ENCODE measurements at places on chromosomes 4 and X.

- no peak overlapping the region for H3K4me3 ChIP-seq
- DNase-seq: peak; percentile 27
- no peaks in the 10 kb centered on the region for H3K36me3 ChIP-seq
- H3K4me1 ChIP-seq: peaks cover 8% of the 10 kb centered on the region
- no peak overlapping the region for H3K27ac ChIP-seq
- no peaks in the 10 kb centered on the region for H3K27me3 ChIP-seq
These were observed 14.4 kb downstream of the ANXA3 start for GRCh38 chr4:78565971-78566372.

- H3K27me3 ChIP-seq: peaks cover 11% of the 10 kb centered on the region
- peak within 1 kb of the TSS; percentile 5 for H3K4me3 ChIP-seq
- H3K36me3 ChIP-seq: no peaks in the 10 kb centered on the region
- peak; percentile 63 for DNase-seq
- no peaks in the 10 kb centered on the region for H3K4me1 ChIP-seq
- H3K27ac ChIP-seq: peak within 1 kb of the TSS; percentile 65
These were observed at the start of gene ASB9 for GRCh38 chrX:15269618-15270521. Gene ASB9 (minus strand): TSS chrX:15270083. CDS start chrX:15269874, 209 bp downstream.

GRCh38 chr4:39464886-39465501 is 6.1 kb downstream of the LIAS start:
- H3K36me3 ChIP-seq: peaks cover 16% of the 10 kb centered on the region
- H3K4me1 ChIP-seq: peaks cover under 1% of the 10 kb centered on the region
- H3K4me3 ChIP-seq: no peak overlapping the region
- no peak for DNase-seq
- no peaks in the 10 kb centered on the region for H3K27me3 ChIP-seq
- no peak overlapping the region for H3K27ac ChIP-seq

GRCh38 chrX:153621949-153622598 is 23.1 kb upstream of the CCNQ start:
- H3K27me3 ChIP-seq: peaks cover 18% of the 10 kb centered on the region
- no peak for DNase-seq
- H3K27ac ChIP-seq: no peak overlapping the region
- no peak overlapping the region for H3K4me3 ChIP-seq

- H3K27ac ChIP-seq: peak overlapping the region; percentile 71
- DNase-seq: peak; percentile 75
- H3K36me3 ChIP-seq: no peaks in the 10 kb centered on the region
- peaks cover 55% of the 10 kb centered on the region for H3K4me1 ChIP-seq
These were observed 56.6 kb upstream of the BCOR start for GRCh38 chrX:40154250-40154852.

- no peaks in the 10 kb centered on the region for H3K36me3 ChIP-seq
- H3K4me3 ChIP-seq: no peak overlapping the region
- H3K27ac ChIP-seq: no peak overlapping the region
- H3K4me1 ChIP-seq: no peaks in the 10 kb centered on the region
These were observed 179.4 kb downstream of the DHRSX start for GRCh38 chrX:2321411-2321810.

DNA sequence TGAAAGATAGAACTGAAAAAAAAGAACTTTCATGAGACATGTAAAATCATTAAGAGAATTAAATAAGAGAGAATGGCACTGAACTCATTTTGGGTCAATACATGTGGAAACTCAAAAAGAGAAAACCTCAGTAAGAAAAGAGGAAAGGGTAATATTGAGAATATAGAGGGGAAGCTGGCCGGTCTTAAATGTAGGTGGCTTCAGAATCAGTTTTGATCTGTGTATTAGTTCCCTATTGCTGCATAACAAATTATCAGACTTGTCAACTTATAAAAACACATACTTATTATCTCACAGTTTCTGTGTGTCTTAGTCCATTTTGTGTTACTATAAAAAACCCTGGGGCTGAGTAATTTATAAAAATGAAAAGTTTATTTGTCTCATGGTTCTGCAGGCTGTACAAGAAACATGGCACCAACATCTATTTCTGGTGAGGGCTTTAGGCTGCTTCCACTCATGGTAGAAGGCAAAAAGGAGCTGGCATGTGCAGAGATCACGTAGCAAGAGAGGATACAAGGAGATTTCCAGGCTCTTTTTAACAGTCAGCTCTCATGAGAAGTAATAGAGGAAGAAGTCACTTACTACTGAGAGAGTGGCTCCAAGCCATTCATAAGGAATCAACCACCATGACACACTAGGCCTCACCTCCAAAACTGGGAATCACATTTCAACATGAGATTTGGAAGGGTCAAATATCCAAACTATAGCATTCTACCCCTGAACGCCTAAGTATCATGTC is 29.6 kb downstream of the SATL1 start:
- H3K4me1 ChIP-seq: no peaks in the 10 kb centered on the region
- H3K27ac ChIP-seq: no peak overlapping the region
- DNase-seq: no peak
- no peaks in the 10 kb centered on the region for H3K27me3 ChIP-seq
- H3K4me3 ChIP-seq: no peak overlapping the region
- H3K36me3 ChIP-seq: no peaks in the 10 kb centered on the region

DNA sequence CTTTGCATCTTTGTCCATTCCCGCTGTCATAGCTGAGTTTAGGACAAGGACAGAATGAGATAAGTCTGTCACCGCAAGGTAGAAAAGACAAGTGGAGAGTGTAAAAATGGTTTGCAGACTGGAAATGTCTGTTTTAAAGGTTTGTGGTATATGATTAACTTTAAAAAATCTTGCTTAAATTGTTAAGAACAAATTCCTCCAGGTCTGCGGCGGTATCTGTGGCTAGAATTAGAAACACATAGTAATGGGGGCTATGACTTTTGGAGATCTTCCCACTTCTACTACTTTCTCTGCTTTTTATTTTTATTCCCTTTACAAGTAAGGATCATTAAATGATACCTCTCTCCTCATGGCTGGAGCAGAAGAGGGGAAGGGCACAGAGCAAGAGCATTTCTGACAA is 92.2 kb downstream of the MID1IP1 start:
- peaks cover 19% of the 10 kb centered on the region for H3K27me3 ChIP-seq
- H3K36me3 ChIP-seq: no peaks in the 10 kb centered on the region
- DNase-seq: no peak
- H3K4me1 ChIP-seq: peaks cover 4% of the 10 kb centered on the region
- H3K27ac ChIP-seq: no peak overlapping the region
- H3K4me3 ChIP-seq: no peak overlapping the region

DNA sequence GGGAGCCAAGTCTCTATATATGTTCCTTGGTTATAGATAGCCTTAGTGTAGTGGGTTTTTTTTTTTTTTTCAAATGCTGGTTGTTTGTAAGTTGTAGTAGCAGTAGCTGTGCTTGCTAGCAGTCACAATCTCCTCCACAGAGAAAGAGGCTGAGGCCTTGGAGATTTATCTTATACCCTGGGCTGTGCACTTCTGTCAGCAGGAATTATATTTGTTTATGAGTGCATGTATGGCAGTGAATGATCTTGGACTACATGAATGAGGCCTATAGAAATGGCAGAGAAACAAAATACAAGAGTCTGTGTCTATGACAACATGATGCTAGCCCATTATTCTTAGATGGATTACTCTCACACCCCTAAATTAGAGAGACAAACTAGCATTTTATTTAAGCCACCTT is 1674.2 kb upstream of the ADGRL3 start:
- H3K27ac ChIP-seq: no peak overlapping the region
- H3K27me3 ChIP-seq: no peaks in the 10 kb centered on the region
- no peaks in the 10 kb centered on the region for H3K4me1 ChIP-seq
- H3K4me3 ChIP-seq: no peak overlapping the region
- no peaks in the 10 kb centered on the region for H3K36me3 ChIP-seq
- DNase-seq: no peak

DNA sequence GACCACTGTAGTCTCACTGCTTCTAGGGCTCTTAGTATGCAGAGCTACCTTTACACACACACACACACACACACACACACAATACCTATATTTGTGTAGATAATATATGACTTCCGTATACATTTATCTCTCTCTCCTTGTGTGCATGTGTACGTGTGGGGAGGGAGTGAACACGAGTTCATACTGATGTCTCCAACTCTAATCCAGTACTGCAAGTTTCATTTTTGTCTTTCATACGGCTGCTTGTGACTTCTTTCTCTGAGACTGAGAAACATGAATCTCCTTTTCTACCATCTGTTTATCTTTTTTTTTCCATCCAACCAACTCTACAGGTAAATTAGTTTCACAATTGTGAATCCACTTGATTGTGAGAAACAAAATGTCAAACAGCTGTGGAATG is 1229.5 kb upstream of the AGA start:
- H3K4me1 ChIP-seq: no peaks in the 10 kb centered on the region
- DNase-seq: no peak
- H3K27ac ChIP-seq: no peak overlapping the region
- no peaks in the 10 kb centered on the region for H3K27me3 ChIP-seq
- H3K36me3 ChIP-seq: no peaks in the 10 kb centered on the region

GRCh38 chrX:40085714-40086113 is 12.0 kb downstream of the BCOR start:
- DNase-seq: no peak
- H3K27ac ChIP-seq: peak overlapping the region; percentile 69
- H3K36me3 ChIP-seq: no peaks in the 10 kb centered on the region
- H3K4me1 ChIP-seq: peaks cover 75% of the 10 kb centered on the region
- peaks cover 91% of the 10 kb centered on the region for H3K27me3 ChIP-seq

GRCh38 chrX:148381603-148382002 is 118.8 kb upstream of the AFF2 start:
- H3K4me3 ChIP-seq: no peak overlapping the region
- no peak overlapping the region for H3K27ac ChIP-seq
- no peaks in the 10 kb centered on the region for H3K4me1 ChIP-seq
- no peak for DNase-seq

DNA sequence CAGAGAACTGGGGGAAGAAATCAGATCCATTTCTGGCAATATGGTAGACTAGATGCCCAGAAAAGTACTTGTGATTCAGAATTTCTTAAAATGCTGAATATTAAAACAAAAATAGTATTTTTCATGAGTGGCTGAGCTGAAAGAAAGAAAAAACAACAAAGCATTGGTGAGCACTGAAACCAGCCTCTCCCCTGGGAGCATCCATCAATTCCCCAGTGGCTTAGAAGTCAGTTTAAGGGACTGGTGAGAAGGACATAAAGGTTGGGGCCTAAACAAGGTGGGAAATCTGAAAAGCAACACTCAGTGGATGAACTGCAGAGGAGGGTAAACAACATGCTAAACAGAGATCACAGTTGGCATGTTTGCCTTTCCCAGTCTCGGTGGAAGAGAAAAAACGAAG is 20.4 kb downstream of the LRBA start:
- DNase-seq: no peak
- H3K36me3 ChIP-seq: no peaks in the 10 kb centered on the region
- no peak overlapping the region for H3K27ac ChIP-seq
- no peak overlapping the region for H3K4me3 ChIP-seq

DNA sequence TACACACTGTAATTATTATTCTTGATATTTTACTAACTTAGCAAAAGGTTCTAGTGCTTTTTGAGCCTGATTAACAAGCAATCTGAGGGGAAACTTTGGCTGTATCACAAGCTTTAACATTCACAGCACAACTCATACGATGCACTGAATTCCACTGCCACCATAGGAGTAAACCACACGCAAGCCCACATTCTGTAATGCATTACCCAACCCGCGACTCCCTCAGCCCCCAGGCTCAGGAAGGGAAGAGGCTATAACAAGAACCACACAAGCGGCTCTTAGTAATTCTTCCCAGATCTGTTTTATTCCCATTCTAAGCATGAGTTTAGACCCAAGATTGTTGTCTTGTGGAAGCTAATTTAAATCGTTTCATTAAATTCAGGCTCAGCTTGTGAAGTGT is 138.5 kb upstream of the TBL1X start:
- no peaks in the 10 kb centered on the region for H3K36me3 ChIP-seq
- no peak for DNase-seq
- H3K27me3 ChIP-seq: peaks cover 15% of the 10 kb centered on the region
- no peak overlapping the region for H3K27ac ChIP-seq
- no peak overlapping the region for H3K4me3 ChIP-seq

All from muscle of leg (tissue), 16 donors.